HuH-7.5 (cell line): ENCODE measurements at places on chromosomes 12 and 14.

DNA sequence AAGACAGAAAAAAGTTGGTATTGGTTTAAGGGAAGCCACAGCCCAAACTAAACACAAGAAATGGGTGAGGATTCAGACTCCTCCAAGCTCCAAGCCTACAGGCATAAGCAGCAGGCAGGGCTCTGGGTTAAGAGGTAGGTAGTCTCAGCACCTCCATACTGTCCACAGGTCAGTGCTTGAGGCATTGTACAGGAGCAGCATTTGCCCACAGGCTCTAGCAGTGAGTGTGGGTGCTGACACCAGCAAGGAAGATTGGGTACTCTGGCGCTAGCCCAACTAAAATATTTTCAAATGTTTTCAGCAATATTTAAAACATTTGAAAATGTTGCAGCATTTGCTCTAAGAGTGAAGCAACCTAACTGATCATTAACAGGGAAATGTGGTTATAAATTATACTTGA, 33.1 kb downstream of the FERMT2 start:
- no peak for DNase-seq

- DNase-seq = no peak
These were observed 66.9 kb upstream of the FGD4 start for GRCh38 chr12:32332446-32332845.

DNA sequence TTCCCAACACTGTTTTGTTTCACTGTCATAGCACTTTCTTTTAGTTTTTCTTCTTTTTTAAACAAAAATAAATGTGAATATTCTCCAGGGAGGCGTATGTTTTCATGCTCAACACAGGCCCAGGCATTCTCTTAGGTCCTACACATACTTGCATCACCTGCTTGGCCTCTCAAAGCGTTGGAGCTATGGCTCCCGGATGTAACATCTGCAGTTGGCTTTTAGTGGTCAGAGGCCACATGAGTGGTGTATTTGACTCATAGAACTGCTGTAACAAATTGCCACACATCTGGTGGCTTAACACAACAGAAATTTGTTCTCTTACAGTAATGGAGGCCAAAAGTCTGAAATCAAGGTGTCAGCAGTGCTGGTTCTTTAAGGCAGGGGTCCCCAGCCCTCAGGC, 44.6 kb upstream of the VRK1 start:
- DNase-seq = no peak

DNA sequence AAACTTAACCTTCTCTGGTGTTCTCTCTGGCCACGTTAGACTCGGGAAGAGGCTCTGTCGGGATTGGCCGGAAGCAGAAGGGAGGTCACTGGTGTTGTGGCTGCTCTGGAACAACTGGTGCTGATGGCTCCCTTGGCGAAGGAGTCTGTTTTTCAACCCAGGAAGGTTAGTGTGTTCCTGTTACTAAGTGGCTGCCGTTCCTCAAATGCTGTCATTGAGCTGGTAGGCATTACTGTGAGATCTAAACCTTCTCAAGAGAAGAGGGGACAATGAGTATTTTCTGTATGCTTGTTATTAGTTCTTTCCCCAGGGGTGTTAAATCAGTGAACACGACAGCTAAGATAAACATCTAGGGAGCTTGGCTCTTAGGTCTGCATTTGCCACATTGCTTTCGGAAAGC, 18.3 kb downstream of the POP5 start:
- no peak for DNase-seq

DNA sequence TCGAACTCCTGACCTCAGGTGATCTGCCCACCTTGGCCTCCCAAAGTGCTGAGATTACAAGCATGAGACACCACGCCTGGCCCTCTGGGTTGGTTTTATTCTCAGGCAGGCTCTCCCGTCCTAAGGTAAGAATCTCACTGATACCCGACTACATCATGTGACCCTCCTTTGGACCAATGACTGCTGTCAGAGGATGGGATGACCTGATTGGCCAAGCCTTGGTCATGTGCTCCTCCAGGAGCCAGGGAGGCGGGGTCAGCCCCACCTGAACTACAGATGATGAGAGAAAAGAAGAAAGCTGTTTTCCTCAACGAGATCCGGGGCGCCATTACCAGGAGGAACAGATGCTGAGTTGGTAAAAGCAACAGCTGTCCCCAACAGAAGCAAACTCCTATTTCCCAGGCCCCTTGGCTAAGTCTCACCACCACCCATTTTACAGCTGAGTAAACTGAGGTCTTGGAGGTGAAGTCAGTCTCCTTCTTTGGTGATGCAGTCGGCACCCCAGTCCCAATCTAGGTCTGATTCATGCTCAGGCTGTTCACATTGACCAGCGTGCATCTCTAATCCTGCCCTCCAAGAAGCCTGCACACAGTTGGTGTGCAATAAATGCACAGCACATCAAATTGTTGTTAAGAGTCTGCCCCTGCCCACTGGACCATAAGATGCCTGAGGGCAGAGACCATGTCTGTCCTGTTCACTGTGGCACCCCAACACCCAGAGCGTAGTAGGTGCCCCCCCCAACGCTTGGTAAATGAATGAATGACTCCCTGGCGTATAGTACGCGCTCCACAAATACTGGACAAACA, 118.8 kb downstream of the SCARB1 start:
- DNase-seq = no peak

DNA sequence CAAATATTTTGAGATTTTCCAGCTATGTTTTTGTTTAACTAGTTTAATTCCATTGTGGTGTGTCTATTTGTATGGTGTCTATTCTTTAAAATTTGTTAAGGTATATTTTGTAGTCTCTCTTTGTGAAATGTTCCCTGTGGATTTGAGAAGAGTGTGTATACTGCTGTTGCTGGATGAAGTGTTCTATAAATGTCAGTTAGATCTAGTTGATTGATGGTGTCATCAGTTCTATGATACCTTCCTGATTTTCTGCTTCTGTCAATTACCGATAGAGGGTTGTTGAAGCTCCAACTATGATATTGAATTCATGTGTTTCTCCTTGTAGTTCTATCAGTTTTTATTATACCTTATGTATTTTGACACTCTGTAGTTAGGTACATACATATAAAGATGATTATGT, 53.1 kb downstream of the FUT8 start:
- no peak for DNase-seq

DNA sequence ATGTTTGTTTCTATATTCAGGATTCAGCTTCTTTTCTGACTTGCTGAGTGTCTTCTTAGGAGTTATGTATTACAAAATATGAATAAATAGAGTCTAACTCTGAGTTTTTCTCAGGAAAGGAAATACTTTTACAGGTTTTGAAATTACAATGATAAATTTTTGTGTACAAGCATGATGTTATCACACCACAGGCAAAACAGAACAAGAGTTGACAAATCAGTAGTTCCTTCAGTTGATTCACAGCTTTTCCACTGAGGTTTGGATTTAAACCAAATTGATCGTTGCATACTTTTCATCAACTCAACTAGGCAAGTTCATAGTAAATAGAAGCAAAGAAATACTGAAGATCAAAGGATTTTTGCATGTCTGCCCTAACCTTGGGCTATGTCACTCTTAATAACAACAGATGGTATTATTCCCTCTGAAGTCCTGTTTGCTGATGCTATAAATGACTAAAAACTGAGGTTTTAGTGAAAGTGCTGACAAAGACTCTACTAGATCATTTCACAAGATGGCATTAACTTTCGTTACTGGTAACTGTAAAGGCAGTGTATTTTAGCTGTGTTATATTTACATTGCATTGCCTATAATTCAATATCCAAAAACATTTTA, 520.2 kb downstream of the FLRT2 start:
- no peak for DNase-seq

GRCh38 chr12:40261937-40262336, 37.1 kb downstream of the LRRK2 start:
- DNase-seq = no peak

DNA sequence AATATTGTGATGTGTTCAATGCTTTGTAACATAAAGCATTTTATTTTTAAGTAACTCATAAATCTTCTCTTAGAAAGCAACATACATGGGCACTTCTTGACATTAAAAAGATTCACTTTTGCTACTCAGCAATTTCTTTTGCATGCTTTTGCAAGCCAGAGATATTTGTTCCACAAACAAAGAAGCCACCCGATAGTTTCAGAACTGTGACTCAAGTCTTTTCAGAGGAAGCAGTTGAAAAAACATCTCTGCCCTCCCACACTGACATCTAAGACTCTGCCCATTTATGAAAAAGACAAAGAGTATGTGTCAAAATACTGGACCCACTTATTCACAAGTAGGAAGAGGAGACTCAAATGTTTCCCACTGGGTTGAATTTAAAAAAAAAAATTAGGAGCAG, 7.5 kb downstream of the APPL2 start:
- no peak for DNase-seq

- no peak for DNase-seq
These were observed 5.3 kb downstream of the FAM161B start for GRCh38 chr14:73944432-73945158.

GRCh38 chr14:93014058-93015023, 91.4 kb downstream of the CHGA start:
- DNase-seq = no peak

GRCh38 chr14:65731933-65732506, 319.5 kb downstream of the FUT8 start:
- no peak for DNase-seq
